ENCODE measurements at places on chromosomes 3 and 15.
A peak's percentile ranks its signal among the peaks of the same experiment; 100 is the strongest.

DNA sequence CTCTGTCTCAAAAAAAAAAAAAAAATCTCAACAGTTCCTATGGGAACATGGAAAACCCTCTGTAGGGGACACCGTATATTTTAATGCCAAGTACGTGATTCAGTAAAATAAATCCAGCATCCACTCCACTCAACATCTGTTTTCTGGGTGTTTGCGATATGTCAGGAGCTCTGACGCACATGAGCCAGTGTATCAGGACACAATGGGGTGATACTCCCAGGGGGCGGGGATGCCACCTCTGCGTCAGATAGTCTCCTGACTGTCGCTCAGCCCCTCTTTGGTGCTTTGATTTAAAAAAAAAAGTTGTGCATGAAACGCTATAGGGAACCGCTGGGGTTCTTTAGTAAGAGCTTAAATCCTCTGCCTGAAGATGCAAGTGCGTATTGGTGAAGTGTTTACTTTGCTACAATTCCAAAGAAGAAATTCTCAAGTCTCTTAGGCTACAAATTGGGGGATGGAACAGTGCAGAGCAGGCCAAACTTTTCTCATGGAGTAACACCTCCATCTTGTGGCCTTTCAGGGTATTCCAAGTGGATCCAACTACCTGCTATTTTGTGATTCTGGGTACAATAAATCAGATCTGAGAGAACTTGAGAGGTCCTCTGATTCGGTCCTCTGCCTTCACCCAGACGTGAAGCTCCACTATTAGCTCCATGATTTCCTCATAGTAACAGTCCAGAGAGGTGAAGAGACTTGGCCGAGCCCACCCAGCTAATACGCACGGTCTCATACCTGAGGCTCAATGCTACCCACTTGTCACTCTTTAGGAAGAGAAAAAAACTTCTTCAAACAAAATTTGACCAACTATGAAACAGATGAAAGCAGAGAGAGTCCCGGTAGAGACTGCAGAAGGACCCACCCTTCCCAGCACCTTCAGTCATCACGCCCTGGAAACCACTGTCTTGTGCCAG lies 9.3 kb upstream of the NR2E3 start:
- DNase-seq = peak; percentile 57

DNA sequence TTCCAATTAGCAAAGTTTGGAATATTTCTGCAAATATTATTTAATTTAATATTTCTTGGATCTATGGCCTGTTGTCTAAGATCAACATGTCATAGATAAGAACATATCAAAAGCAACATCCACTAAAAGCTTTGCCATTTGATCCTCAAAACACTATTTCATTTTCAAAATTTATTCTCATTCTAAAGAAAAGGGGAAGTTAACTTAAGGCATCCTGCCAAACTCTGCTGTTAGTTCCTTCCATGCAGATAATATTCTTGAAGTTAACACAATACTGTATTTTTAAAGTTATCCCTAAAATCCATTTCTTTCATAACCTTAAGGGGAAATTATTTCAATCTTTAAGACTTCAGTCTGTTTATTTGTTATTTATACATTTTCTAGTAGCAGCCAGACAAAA lies 28.2 kb upstream of the GBE1 start:
- DNase-seq = no peak

GRCh38 chr3:195526492-195526891 lies 16.6 kb downstream of the PPP1R2 start:
- no peak for DNase-seq

DNA sequence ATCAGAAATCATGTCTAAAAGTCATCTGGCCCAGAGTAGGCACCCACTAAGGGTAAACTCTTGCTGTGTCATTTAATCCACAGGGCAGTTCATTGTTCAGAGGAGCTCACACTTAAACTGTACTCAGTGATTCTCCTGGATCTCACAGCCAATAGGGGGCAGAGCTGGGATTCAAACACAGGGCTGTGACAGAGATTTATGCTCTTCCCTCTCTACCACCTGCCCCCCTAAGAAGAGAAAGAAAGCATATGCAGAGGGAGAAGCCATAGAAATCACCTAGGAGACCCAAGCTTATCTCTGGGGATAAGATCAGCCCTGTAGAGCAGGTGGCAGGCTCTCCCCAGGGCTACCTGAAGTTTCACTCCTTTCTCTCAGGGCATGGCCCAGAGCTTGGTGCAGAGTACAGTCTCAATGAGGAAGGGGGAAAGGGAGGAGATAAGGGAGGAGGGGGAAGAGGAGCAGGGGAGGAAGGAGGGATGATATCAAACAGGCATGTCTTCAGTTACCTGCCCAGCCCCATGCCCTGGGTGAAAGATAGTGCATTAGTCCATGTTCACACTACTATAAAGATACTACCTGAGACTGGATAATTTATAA lies 51.8 kb upstream of the ADPGK start:
- DNase-seq = peak; percentile 58

Data from SK-N-DZ (cell line).